ENCODE measurements at places on chromosomes 11 and 22.

DNA sequence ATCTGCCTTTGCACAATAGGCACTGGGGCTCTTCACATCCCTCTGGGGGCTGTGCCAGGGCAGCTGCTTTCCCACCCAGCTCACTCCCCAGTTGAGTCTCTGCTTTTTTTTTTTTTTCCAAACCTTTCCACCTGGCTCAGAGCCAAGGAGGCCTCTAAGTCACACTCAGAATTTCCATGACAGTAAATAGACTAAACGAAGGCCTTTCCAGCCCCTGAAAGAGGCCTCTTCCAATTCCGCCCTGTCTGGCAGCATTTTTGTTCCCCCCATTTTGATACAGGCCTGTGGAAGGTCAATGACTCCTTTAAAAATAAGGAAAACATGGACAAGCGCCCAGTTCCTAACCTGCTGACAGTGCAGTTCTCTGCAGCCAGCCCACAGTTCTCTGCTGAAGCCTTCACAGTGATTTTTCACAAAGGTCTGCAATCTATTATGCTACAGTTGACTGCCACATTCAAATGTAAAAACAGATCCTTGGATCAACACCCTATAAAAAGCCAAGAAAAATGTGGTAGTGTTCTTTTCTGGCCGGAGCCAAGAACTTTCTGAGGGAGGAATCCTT is 107.5 kb upstream of the SESN3 start:
- DNase-seq = no peak

- DNase-seq = no peak
These were observed 171.8 kb downstream of the CTTN start for GRCh38 chr11:70569996-70570692.

GRCh38 chr11:11505190-11505589 is 116.6 kb downstream of the GALNT18 start:
- no peak for DNase-seq

DNA sequence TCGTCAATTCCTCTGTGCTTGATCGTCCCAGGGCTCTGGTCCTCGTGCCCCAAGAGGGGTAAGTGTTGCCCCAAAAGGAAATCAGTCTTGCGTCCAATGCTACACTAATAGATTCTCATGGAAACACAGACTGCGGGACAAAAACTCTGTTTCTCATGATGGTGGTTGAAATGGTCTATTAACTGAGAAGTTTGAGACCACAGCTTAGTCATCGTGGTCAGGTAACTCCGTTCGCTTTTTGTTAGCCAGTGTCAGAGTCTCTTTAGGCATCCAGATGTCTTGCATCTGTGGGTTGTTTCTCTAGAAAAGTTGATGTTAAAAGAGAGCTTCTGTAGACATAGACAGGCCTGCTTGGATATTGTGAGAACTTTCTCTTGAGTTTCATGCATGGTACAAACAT is 104.6 kb upstream of the SORL1-AS1 start:
- DNase-seq = no peak

GRCh38 chr11:121763526-121763925 is 310.8 kb upstream of the SORL1-AS1 start:
- no peak for DNase-seq

GRCh38 chr11:68117853-68118470 is 3.2 kb downstream of the CHKA start:
- no peak for DNase-seq

- DNase-seq = no peak
These were observed 33.0 kb upstream of the TH start for GRCh38 chr11:2204361-2205213.

GRCh38 chr22:29788339-29789279 is 21.4 kb downstream of the UQCR10 start:
- DNase-seq = no peak

GRCh38 chr11:34382532-34383276 is 24.9 kb upstream of the ABTB2 start:
- DNase-seq = no peak

GRCh38 chr11:30967579-30967978 is 381.4 kb upstream of the MPPED2 start:
- no peak for DNase-seq

DNA sequence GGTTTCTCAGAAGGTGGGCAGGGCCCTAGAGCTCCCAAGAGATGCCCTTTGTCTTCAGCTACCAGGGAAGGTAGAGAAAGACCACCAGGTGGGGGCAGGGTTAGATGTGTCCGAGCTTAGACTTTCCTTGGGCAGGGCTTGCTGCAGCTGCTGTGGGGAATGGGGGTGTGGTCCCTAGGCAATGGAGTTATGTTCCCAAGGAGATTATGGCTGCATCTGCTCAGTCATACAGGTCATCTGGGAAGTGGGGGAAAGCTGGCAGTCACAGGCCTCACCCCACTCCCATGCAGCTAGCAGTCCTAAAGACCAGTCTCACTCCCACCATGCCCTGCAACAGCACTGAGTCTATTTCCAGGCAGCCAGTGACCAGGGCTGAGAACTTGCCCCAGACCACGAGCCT is 29.5 kb downstream of the MMP27 start:
- no peak for DNase-seq

DNA sequence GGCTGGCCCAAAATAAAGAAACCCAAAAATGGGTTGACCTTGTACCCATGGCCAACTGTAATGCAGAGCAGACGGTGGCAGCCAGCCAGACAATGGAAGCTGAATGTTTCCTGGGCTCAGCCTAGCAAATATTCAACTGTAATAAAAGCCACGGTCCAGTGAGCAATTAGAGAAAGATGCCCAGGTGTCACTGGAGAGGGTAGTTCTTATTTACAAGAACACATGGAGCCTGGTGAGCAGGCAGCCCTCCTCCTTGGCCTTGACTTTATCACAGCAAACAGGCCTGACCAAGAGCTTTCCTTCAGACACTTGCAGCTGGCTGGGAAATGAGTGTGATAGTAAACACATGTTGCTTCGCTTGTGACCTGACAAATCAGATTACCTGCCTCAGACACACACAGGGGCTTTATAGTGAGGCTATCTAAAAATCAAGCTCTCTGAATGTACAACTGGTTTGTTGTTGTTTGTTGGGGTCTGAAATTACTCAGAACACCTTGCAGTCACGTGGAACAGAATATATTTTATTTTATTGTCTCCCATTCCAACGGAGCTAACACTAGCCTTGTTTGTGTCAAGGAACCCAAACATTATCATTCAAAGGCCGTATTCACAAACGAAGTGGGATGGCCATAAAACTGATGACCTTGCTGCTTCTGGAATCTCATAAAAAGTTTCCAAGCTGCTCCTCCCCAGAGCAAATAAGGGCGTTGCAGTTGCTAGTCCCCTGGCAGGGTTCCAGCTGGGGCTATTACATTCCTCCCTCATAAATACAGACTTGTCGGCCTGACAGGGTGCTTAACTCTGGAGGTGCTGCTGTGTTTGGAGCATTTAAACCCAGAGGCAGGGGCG is 161.1 kb downstream of the BBOX1 start:
- DNase-seq = no peak

DNA sequence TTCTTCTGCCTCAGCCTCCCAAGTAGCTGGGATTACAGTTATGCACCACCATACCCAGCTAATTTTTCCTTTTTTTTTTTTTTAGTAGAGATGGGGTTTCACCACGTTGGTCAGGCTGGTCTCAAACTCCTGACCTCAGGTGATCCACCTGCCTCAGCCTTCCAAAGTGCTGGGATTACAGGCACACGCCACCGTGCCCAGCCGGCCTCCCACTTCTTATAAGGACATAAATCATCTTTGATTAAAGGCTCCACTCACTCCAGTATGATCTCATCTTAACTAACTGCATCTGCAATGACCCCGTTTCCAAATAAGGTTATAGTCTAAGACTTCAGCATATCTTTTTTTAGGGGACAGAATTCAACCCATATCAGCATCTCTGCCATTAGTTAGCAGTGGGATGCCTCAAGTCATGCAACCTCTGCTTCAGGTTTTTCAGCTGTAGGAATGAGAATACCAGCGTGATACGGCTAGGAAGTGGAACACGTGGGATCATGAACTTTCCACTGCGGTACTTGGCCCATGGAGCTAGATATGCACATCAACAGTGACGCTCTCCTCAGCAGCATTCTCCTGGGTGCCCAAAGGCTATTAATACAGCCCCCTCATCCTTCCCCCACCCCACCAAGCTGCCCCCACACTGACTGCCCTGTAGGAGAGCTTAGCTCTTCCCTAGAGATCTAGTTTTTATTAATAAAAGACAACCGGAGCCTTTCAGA is 41.4 kb downstream of the MCHR1 start:
- DNase-seq = no peak

- DNase-seq = no peak
These were observed 133.0 kb downstream of the PLEKHA7 start for GRCh38 chr11:16881074-16881709.

GRCh38 chr11:44097821-44098220 is 2.3 kb downstream of the EXT2 start:
- no peak for DNase-seq

- no peak for DNase-seq
These were observed 47.6 kb downstream of the LMO2 start for GRCh38 chr11:33844236-33844635.

DNA sequence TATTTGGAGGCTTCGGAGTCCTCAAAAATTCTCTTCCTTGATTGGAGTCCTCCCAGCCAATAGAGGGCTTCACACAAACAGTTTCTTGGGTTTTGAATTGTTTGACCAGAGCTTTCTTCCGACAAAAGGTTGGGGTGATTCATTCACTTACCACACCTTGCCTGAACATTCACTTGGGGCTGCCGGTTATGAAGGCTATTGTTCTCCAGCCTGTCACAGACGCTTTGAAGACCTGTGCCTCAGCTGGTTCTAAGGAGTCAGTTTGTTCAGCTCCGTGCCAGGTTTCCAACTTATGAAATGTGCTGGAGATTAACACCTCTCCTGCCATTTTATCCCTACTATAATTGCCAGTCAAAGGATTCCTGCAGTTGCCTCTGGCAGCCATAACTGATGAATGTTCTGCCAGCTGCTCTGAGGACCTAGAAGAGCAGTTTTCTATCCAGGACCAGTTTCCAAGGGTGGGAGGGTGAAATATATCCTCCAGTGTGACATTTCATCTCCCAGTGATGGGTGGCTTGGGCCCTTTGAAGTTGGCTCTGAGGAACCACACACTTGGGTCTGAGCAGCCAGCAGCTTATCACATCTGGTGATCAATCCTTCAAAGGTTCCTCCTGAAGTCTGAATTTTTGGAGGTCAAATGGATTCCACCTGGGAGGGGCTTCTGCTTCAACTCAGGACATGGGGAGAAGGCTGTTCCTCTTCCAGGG is 31.4 kb downstream of the LIMK2 start:
- DNase-seq = no peak

GRCh38 chr11:15158351-15159015 is 43.8 kb downstream of the INSC start:
- DNase-seq = no peak

DNA sequence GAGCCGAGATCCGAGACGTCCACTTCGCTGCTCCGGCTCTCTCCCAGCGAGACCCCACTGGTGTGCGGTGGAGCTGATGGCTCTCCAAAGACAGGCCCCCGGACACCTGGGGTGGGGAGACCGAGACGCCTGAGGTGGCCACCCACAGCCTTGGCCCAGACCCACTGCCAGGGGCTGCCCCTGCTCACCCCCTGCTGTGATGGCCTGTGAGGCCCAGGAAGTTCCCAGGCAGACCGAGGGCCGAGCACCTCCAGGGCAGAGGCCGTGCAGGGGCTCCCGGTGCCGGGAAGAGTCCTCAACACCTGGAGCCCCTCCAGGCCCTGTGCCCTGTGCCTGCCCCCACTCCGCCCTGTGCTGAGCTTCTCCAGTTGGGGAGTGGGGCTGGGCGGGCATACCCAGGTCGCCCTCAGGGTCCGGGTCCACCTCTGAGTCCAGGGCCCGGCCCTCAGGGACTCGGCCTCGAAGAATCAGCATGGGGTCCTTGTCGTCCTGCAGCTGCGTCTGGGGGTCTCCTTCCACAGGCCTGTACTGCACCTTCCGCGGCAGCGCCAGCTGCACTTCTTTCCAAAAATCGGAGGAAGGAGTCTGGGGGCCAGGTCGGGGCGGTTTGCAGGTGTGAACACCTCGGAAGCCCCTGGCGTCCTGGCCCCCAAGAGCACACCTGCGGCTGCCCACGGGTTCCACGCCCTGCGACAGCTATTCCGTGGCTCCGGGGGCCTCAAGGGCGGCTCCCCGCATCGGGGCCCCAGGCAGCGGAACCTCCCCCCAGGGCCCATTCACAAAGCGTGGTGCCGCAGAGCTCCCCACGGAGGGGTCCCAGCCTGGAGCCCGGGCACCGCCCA is 8.6 kb downstream of the SIGIRR start:
- no peak for DNase-seq

DNA sequence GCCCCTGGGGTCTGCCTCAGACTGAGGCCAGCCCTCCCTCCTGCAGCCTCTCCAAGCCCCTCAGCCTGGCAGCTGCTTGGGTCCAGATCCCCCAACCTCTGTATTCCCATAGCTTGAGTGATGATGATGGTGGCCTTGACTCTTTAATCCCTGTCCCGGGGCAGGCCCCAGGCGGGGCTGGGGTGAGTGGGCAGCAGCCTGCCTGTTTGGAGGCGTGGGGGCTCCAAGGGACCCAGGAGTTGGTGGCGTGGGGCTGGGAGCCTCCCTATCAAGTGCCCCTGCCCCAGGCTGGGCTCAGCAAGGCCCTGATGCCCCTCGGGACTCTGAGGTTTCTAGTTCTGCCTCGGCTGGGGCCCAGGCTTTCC is 22.5 kb downstream of the PPIL2 start:
- DNase-seq = no peak

GRCh38 chr11:88657076-88657738 is 319.7 kb upstream of the CTSC start:
- no peak for DNase-seq

- no peak for DNase-seq
These were observed 4.0 kb downstream of the CCDC90B start for GRCh38 chr11:83282084-83282716.

- no peak for DNase-seq
These were observed 86.8 kb upstream of the CHORDC1 start for GRCh38 chr11:90309693-90310092.

- no peak for DNase-seq
These were observed 28.5 kb upstream of the EIF3M start for GRCh38 chr11:32555091-32555490.

- no peak for DNase-seq
These were observed 40.0 kb upstream of the TPBGL start for GRCh38 chr11:75200531-75200930.
